Epithelial cell of proximal tubule (primary cell): ENCODE measurements at places on chromosomes 4 and X. TPM values are rescaled to one million over a fixed set of nuclear protein-coding genes. Genes with fewer than 3 reads are reported as not detected.

The CCKAR gene
- not detected in 2 replicates for total RNA-seq

The PABPC4L gene
- 0.17 and 1.4 TPM in 2 replicates for total RNA-seq

The SYN1 gene
- 0.12 and 0.65 TPM in 2 replicates for total RNA-seq

The RADX gene
- 1.4 and 1.6 TPM in 2 replicates for total RNA-seq

The MMRN1 gene
- total RNA-seq, result not detected in 2 replicates

The SLC26A1 gene
- total RNA-seq, result 0.35 and 1.3 TPM in 2 replicates

The SCML2 gene
- 1.3 and 2.0 TPM in 2 replicates for total RNA-seq

DNA sequence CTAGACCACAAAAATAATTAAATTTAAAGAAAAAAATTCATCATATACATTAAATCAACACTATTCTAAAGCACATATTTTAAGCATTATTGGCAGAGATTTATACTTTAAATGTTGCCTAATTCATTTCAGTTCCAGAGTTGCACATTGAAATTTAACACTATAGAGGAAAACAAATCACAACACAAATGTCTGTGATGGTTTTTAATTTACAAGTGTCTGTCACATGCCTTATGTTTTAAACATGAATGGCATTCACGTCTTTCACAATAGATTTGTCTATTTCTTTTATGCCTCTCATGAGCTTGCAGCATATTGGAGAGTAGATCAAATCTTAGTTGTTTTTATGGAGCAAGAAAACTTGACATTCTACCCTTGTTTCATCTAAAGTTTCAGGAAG is 811.3 kb downstream of the NLGN4X start:
- DNase-seq, result no peak

- no peak for DNase-seq
Measured at GRCh38 chr4:151824656-151825055, 63.8 kb upstream of the GATB start.

- DNase-seq, result no peak
Measured at GRCh38 chr4:165137205-165137604, 24.5 kb upstream of the TMEM192 start.

DNA sequence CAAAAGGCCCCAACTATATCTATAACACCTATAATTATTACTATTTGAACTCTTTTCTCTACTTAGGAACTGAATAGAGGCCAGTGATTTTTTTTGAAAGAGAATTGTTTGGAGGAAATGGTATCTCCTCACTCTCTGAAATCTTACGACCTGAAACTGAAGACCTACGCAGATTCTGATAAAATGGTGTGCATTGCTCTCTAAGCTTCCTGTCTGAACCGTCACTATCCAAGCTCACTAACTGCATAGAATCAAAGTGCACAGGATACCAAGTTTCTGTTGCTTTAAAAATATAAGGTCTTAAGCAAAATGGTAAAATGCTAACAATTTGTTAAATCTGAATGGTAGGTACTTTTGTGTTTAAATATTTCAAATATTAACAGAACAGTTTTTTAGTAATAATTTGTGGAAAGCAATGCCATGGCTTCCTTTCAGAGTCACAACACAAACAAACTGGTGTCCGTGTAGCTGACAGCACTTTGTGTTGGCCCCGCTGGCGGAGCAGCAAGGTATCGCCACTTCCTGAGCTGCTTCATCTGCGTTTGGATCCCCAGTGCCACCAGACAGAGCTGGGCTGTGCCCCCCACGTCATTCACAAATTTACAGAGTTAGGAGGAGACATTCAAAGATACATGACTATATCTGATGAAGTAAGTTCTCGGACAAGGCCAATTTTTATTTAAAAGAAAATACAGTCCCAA is 313.9 kb downstream of the FBXW7 start:
- no peak for DNase-seq

DNA sequence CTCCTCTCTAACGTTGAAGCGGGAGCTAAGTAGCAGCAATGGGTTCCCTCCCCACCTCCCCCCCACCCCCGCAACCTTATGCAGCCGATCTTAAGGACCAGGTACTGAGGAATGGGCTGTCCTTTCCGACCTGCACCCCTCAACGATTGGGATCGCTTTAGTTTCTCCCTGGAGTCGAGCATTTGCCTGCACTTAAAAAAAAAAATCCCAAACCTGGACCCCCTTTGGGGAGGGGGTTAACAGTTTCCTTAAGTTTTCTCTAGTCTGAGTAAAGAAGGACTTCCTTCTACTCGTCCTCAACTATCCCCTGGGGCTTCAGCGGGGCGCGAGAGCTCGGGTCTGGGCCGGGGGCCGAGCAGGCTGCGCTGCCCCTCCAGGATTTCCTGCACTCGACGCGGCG is 25.7 kb upstream of the BCORL1 start:
- no peak for DNase-seq

DNA sequence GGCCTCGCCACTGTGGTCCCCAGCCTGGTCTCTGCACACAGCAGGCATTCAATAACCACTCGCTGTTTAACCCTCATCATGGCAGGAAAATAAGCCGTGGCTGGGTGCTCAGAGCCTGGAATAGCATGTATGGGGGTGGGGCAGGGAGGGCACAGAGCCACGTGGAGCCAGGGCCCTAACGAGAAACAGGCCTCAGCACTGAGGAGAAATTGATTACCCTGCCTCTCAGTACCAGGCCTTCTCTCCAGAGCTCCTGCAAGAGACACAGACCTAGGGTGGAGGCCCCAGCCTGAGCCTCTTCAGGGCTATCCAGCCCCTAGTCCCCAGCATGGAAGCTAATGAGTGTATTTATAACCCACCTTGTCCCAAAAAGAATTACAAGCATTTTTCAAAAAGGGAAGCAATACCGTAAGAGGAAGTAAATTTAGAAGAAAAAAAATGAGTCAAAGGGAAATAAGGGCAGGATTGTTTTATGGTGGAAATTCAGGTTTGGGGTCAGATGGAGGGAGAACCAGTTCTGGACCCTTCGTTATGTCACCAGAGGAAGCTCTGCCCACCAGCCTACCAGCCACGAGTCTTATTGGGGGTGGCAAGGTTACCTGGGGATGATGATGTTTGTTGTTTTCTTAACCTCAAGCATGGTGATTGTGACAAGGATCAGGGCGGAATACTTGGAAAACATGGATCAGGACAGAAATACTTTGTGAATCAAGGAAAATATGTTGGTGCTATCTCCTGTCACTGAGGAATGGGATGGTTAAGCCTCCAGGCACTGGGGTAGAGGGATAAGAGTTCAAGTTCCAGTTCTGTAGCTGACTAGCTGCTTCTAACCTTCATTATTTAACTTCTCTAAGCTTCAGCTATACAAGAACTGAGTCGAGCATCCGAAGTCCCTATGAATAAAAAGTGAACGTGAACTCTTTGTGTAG is 101.9 kb upstream of the RBPJ start:
- no peak for DNase-seq

- no peak for DNase-seq
Measured at GRCh38 chrX:130626521-130626920, 224.7 kb downstream of the RBMX2 start.

GRCh38 chrX:37906357-37906756 is 59.0 kb upstream of the DYNLT3 start:
- no peak for DNase-seq

DNA sequence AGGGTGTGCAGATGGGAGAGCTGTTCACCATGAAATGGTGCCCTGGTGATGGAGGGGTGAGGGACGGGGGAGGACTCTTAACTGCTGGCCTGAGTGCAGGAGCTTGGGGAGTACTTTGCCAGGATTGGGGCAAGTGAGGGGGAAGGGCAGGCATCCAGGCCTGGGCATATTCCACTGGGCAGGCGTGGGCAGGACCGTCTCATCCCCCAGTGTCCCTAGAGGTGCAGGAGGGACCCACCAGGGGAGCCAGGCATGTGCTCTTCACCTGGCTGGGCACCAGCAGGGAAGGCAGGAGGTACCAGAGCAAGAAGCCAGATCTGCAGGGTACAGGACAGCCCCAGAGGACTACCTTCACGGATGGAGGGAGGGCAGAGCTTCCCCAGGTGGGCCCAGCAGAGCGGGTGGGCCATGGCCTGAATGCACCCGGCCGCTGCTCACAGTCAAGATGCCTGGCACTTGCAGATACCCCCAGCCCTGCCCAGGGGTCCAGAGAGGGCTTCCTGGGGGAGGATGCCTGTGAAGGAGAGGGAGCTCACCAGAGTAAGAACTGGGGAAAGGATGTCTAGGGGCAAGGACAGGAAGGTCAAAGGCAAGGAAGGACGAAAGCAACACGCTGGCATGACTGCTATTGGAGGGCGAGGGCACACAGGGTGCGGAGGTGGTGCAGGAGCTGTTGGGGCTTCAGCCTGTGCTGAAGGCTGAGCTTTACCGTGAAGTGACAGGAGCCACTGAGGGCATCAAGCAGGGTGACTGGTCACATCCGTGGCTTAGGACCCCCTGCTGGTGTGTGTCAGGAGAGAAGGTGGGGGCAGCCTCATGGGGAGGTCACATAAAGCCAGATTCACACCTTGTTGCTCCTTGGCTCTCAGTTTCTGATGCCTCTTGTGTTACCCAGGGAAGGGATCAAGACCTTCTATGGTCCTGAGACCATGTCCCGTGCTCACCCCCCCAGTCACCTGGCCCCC is 68.2 kb upstream of the NKX1-1 start:
- no peak for DNase-seq

DNA sequence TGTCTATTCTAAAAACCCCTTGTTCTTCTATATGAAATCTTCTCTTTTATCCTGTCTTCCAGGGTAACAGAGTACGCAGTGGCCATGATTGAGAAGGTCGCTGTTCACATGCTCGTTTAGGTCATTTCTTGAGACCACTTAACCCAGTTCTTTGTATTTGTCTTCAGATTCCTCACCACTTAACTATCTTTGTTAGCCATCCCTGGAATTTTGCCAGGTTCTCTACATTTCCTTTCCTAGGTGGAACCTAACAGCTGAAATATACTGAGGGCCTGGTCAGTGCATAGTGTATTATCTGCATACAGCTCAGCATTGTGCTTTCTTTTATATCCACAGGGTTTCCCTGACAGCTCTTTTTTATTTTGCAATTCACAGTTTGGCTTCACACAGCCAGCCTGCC is 148.9 kb upstream of the GALNT7 start:
- no peak for DNase-seq

GRCh38 chrX:10073671-10074070 is 83.1 kb upstream of the CLCN4 start:
- DNase-seq, result no peak

GRCh38 chrX:11786862-11787261 is 28.8 kb downstream of the MSL3 start:
- DNase-seq, result no peak

GRCh38 chrX:17805120-17805519 is 56.0 kb downstream of the RAI2 start:
- DNase-seq, result no peak

DNA sequence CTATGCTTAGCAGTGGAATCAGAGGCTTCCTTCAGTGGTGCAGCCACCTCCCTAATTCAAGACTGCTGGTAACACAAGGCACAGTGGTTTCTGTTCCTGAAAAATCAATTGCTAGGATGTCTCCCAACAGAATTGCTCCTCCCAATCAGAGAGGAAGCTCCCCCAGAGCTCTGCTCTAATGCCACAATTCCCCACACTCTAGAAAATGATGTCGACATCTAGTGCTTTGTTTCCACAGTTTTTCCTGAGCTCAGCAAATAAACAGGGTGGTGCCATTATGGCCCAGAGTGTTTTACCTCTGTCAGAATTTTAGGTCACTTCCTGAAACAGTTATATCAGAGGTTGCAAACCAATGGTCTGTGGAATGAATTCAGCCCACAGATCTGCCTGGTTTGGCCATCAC is 24.7 kb downstream of the TAB3 start:
- no peak for DNase-seq
